ENCODE measurements at places on chromosomes 12 and 14. TPM values are rescaled to one million over a fixed set of nuclear protein-coding genes. Genes with fewer than 3 reads are reported as not detected.

Gene RNASE2
- polyA plus RNA-seq: not detected

Gene PLCZ1
- polyA plus RNA-seq: not detected

Gene PTPN6
- 0.21 TPM for polyA plus RNA-seq

Gene LUM
- 584 TPM for polyA plus RNA-seq

Gene SRRM4
- not detected for polyA plus RNA-seq

Gene GALNT8
- not detected for polyA plus RNA-seq
